ENCODE measurements at places on chromosomes 3 and 15. TPM values are rescaled to one million over a fixed set of nuclear protein-coding genes. Genes with fewer than 3 reads are reported as not detected.

Gene LRRC3B
- total RNA-seq = not detected

Gene FEZF2
- total RNA-seq = not detected

Gene ONECUT1
- 0.16 TPM for total RNA-seq

Gene C3orf85
- not detected for total RNA-seq

Gene ZCWPW2
- not detected for total RNA-seq

Gene ZNF662
- not detected for total RNA-seq

Gene GPR62
- total RNA-seq = not detected

Gene FMN1
- 0.38 TPM for total RNA-seq

All from A549 treated with Mapracorat at 1 μM for 4 hours (cell line).